Posterior cingulate gyrus (tissue), 11 donors: ENCODE measurements at places on chromosomes 4 and X.

- DNase-seq = peak; percentile 80
Observed at GRCh38 chr4:87838890-87839591, 6.3 kb downstream of the MEPE start.

DNA sequence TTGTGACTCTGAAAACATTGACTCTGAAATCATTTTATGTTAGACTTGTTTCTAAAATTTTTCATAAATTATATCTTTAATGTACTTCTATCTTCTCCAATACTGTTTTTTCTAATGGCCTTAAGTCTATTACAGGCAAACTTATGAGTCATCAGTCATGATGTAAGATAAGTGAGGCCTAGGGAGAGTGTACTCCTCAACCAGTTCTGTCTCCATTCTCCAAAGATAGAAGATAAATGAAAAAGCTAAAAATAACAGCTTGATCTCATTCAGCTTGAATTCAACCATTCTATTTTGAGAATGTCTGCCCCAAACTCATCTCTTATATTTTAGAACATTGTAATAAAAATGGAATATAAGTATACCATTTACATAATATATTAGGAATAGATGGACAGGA lies 34.5 kb downstream of the STBD1 start:
- no peak for DNase-seq

DNA sequence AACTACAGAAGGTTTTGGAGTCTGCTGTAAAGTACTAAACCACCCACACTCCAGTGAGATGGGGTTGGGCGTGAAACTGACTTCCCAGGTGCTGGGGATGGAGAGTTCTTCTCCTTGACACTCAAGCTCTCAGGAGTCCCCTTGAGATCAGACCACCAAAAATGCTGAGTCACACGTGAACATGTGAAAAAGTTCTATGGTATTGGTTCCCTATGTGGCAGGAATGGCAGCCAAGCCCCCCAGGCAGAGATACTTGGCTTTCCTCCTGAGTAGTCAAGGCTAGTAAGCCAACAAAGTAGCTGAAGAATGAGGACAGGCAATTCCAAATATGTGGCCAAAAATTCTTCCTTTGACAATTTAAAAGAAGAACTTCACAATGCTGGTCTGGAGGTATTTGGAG lies 222.0 kb upstream of the ADAMTS3 start:
- DNase-seq = no peak

- no peak for DNase-seq
Observed at GRCh38 chr4:1666391-1666790, 17.7 kb downstream of the FAM53A start.

DNA sequence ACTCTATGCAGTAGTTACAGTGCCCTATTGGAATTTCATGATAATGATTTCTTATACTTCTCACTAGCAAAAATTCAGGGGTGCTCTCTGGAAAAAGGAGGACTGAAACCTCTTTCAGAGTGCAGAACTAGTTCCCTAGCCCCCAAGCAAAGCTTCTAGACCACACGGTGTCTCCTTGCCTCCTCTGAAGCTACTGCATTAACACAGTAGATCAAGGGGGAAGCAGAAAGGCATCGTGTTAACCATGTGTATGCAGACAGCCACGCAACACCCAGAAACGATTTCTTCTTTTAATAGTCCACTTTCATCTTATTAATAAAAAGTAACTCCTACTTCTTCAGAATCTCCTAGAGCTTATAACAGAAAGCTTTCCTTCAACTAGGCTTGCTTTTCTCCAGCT lies 44.7 kb downstream of the MAML3 start:
- no peak for DNase-seq

DNA sequence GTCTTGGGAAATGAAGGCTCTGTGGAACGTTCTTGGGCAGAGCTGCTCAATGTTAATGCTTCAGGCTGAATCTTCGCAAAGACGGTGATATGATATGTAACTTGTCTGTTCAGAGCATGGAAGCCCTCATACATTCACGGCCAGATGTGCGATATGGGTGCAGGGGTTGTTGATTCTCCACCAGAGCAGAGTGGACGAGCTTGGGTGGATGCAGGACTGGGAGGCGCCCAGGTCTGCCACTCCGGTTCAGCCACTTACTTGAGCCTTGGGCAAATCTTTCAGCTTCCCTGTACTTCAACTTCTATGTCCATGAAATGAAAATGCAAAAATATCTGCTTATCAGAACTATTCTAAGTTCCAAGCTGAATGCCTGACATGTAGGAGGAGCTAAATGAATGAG lies 47.4 kb upstream of the MND1 start:
- DNase-seq = no peak

GRCh38 chr4:164261831-164262230 lies 492.1 kb upstream of the SMIM31 start:
- DNase-seq = no peak

DNA sequence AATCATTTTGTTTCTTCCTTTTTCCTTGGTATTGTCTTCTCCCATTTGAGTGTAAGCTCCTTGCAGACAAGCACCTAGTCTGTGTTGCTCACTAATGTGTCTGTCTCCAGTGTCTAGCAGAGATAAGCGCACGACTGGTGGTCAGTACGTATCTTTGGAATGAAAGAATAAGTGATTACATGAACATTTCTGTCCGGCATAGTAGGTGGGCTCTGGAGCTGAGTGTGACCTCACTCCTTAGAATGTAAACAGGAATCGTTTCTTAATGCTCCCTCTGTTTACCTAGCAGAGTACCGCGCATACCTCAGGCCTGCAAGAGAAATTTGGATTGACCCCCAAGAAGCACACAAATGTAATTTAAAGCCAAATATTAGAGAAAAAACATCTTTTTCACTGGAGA lies 235.4 kb downstream of the MAML3 start:
- DNase-seq = no peak

DNA sequence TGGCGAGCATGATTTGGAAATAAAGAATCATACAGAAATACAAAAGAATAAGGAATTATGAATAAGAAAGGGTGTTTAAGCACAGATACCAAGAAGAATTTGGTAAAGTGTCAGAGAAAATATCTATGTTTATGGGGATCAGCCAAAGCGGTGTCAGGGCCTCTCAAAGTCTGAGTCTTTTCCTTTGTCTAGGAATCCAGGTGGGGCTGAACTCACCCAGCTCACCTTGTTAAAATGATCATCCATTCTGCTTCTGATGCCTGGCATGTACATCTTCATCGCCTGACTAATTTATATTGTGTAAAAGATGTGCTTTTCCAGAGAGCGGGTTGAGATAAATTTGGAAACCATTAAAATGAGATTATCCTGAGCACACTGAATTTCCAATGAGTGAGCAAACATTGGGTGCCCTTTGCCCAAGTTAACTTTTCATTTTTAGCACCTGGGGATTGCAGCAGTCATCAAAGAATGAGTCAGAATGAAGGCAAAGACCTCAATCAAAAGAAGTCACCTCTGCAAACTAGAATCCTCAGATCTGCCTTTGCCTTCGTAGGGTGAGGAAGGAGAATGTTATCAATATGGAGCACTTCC lies 141.9 kb upstream of the ANXA3 start:
- no peak for DNase-seq

GRCh38 chrX:21698272-21698671 lies 40.1 kb upstream of the KLHL34 start:
- no peak for DNase-seq

- no peak for DNase-seq
Observed at GRCh38 chrX:19072372-19072771, 49.9 kb downstream of the ADGRG2 start.

GRCh38 chr4:177761692-177762091 lies 319.5 kb upstream of the AGA start:
- no peak for DNase-seq

- no peak for DNase-seq
Observed at GRCh38 chr4:81164623-81165416, 50.2 kb downstream of the PRKG2 start.

DNA sequence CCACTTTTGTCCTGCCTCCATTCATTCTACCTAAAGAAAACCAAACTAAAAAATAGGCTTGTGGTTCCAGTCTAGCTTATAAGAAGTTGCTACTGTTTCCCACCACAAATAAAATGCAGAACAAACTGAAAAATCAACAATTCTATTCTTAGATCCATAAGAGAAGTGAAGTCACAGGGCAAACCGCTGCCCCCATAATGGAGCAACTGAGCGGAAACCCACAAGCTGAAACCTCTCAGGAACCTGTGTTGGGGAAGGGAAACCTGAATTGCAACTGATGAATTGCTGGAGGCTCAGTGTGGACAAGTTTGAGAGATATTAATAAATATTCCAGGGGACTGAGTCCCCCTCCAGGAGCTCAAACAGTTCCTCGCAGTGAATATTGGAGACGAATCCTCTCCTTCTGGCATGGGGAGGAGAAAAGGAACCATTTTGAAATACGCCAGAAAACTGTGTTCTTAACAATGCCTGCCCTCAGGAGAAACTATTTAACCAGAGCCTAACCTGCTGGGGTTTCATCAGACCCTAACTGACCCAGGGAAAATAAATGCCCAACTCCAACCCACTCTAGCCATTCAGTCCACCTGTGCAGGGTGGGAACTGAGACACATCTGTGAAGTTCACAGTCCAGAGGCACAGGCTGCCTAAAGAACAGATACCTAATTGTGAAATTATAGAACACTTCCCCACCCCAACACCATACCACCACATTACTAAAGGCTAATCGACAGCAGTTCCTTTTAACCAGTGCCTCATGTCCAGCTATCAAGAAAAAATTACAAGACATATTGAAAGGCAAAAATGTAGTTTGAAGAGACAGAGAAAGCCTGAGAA lies 22.8 kb upstream of the SH3RF1 start:
- DNase-seq = no peak

DNA sequence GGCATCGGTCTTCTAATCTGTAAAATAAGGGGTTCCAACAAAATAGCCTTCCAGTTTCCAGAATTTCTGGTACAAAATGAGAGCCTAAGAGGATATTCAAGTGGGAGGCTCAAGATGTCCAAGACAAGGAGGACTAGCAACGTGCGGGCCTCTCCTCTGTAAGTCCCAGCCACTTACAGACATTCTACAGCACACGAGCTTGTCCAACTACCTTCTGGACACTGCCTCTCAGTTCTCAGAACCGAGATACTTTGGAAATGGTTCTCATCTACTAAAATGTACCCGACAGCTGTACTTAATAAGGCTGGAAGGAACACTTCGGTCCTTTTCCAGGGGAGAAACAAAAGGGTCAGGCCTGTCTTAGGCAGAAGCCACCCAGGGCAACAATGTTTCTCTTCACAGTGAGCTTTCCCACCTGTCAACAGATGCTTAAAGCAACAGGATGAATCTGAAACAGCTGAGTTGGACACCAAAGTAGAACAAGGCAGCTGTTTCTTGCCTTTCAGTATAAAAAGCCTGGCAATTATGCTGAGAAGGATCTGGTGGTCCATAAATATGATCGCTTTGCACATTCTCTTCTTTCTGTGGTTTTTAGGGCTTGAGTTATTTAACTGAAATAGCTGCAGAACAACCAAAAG lies 127.0 kb downstream of the HS6ST2 start:
- no peak for DNase-seq

DNA sequence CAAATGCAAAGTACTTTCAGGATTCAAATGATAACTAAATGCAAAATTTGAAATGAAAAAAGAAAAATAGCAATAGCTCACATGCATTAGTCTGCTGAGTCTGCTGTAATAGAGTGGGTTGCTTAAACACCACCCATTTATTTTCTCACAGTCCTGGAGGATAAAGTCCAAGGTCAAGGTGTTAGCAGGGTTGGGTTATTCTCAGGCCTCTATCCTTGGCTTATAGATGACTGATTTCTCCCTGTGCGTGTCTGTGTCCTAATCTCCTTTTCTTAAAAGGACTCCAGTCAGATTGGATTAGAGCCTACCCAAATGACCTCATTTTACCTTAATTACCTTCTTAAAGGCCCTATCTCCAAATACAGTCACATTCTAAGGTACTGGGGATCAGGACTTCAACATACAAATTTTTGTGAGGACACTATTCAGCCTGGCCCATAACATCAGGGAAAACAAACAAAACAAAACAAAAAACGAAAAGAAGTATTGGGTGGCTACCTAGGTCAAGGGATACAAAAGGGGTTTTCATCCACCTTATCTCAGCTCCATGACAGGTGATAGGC lies 6.3 kb upstream of the TBL1X start:
- no peak for DNase-seq

- DNase-seq = no peak
Observed at GRCh38 chrX:22268706-22269105, 4.0 kb upstream of the CBLL2 start.

GRCh38 chr4:180060159-180060889 lies 2182.9 kb upstream of the TENM3 start:
- no peak for DNase-seq

- DNase-seq = no peak
Observed at GRCh38 chr4:107757864-107758476, 37.9 kb upstream of the PAPSS1 start.

- no peak for DNase-seq
Observed at GRCh38 chrX:37926700-37927099, 79.3 kb upstream of the DYNLT3 start.

GRCh38 chr4:151045907-151046306 lies 30.8 kb upstream of the LRBA start:
- DNase-seq = no peak

DNA sequence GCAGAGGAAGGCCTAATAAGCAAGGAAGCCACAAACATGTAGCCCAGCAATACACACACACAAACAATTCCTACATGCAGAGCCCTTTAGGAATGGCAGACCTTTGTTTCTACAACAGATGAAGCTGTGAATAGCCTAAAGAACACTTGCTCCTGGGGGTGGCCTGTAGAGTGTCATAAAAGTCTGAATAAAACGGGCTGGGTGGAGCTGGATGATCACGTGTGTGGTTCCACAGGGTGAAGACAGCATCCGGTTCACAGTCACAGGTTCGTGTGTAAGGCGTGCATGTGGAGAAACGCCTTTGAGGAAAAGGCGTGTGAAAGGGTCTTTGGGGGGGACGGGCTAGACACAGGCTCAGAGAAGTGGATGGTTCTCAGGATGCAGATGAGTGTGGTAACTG lies 156.1 kb downstream of the AFAP1 start:
- DNase-seq = peak; percentile 16

DNA sequence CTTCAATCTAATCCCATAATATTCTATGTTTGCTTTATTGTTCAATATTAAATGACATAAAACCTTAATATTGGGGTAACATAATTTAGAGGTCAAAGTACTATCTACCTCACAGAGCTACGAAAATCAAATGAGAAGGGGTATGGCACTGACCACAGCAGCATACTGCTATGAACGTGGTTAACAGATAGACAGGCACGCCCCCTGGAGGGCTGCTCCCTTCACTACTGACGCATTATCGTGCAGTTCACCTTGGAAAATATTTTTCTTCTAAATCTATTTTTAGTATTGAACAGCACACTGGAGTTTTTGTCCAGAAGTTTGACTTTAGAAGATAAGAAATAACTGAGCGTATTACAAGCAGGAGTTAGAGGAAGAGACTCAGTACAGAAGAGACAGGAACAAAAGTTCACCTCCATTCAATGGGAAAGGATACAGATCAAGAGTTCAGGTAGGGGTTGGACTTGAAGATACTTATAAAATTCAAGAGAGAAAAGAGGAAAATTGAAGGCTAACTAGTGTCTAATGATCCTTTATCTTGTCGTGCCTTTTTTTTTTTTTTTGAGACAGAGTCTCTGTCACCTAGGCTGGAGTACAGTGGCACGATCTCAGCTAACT lies 22.7 kb downstream of the MAP9 start:
- DNase-seq = peak; percentile 57

- DNase-seq = no peak
Observed at GRCh38 chrX:63012574-63012973, 338.6 kb downstream of the SPIN4 start.
